ENCODE measurements at places on chromosomes 13 and 19. TPM values are rescaled to one million over a fixed set of nuclear protein-coding genes. Genes with fewer than 3 reads are reported as not detected.

CERS1 gene
- 1.6 TPM for total RNA-seq

SOHLH2 gene
- not detected for total RNA-seq

DNA sequence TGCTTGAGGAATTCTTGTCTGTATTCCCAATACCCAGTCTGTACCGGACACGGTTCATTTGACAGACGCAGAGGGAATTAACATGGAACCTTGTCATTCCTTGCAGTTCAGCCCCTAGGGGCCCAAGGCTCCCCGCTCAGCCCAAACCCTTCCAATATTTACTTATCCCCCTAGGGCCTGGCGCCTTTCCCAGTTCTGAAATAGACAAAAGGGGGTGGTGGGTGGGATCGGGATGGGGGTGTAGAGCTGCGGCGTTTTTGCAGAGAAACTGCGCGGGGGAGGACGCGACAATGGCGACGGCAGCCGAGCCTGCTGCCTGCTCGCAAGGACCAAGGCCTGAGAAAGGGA, 583 bp downstream of the AKAP8L start:
- H3K27me3 ChIP-seq = no peaks in the 10 kb centered on the region
- peak overlapping the region; percentile 87 for H3K27ac ChIP-seq
- peaks cover 19% of the 10 kb centered on the region for H3K36me3 ChIP-seq

ATP8B3 gene
- 0.74 TPM for total RNA-seq

- DNase-seq = no peak
- peak overlapping the region; percentile 84 for H3K27ac ChIP-seq
- H3K4me1 ChIP-seq = no peaks in the 10 kb centered on the region
- no peaks in the 10 kb centered on the region for H3K27me3 ChIP-seq
- no peak overlapping the region for H3K4me3 ChIP-seq
Measured at GRCh38 chr19:5880196-5880595, 9.9 kb upstream of the FUT5 start.

GRCh38 chr19:485583-486236, 10.6 kb upstream of the MADCAM1 start:
- no peaks in the 10 kb centered on the region for H3K4me1 ChIP-seq
- peak; percentile 70 for DNase-seq
- H3K27me3 ChIP-seq = no peaks in the 10 kb centered on the region
- no peak overlapping the region for H3K27ac ChIP-seq
- H3K4me3 ChIP-seq = no peak overlapping the region

GRCh38 chr19:43639519-43640423, at the start of gene CADM4:
TSS of gene CADM4 (minus strand) at chr19:43639850. CDS start at chr19:43639790, 60 bp downstream.
- H3K36me3 ChIP-seq = no peaks in the 10 kb centered on the region
- H3K27ac ChIP-seq = no peak within 1 kb of the TSS
- no peaks in the 10 kb centered on the region for H3K27me3 ChIP-seq

- H3K36me3 ChIP-seq = no peaks in the 10 kb centered on the region
- peak; percentile 88 for DNase-seq
- H3K4me1 ChIP-seq = peaks cover 43% of the 10 kb centered on the region
Measured at GRCh38 chr19:44718441-44719261, 19.7 kb downstream of the CEACAM16 start.

GRCh38 chr19:34336781-34337271, 28.2 kb upstream of the GPI start:
- H3K27ac ChIP-seq = no peak overlapping the region
- H3K27me3 ChIP-seq = no peaks in the 10 kb centered on the region
- peaks cover 82% of the 10 kb centered on the region for H3K36me3 ChIP-seq
- no peak for DNase-seq
- H3K4me1 ChIP-seq = peaks cover 14% of the 10 kb centered on the region
- H3K4me3 ChIP-seq = no peak overlapping the region

LGI4 gene
- total RNA-seq = 10.9 TPM

PEAK3 gene
- 1.9 TPM for total RNA-seq

DNA sequence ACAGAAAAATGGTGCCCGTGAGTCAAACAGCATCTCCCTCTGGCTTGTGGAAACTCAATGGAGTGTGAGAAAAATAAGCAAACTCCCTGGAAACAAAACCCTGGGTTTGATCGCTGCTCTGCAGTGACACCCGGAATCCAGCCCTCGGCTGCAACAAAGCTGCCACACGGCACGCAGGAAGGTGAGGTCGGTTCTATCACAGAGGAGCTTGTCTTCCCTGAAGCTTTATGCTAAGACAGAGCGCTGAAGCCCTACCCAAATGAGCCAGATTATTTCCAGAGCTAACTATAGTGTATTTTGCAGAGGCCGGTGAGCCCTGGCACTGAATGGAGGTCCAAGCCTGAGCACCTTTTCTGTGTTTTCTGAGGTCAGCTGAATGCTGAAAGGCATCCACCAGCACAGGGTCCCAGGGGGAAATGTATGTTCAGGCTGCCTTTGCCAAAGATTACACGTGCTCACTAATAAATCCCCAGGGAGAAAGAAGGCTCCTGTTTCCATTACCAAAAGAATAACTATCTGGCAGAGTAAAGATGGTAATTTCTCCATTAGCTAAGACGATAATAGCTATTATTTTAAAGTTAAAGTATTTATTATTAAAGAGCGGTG, 77.8 kb downstream of the TSHZ3 start:
- no peaks in the 10 kb centered on the region for H3K27me3 ChIP-seq
- peaks cover under 1% of the 10 kb centered on the region for H3K36me3 ChIP-seq
- no peak overlapping the region for H3K27ac ChIP-seq
- no peak overlapping the region for H3K4me3 ChIP-seq
- DNase-seq = no peak
